ENCODE measurements at places on chromosomes 2 and 18.

GRCh38 chr18:62445386-62445917, 77.4 kb upstream of the ZCCHC2 start:
- DNase-seq = no peak

GRCh38 chr2:51628917-51629316, 597.0 kb upstream of the NRXN1 start:
- no peak for DNase-seq

DNA sequence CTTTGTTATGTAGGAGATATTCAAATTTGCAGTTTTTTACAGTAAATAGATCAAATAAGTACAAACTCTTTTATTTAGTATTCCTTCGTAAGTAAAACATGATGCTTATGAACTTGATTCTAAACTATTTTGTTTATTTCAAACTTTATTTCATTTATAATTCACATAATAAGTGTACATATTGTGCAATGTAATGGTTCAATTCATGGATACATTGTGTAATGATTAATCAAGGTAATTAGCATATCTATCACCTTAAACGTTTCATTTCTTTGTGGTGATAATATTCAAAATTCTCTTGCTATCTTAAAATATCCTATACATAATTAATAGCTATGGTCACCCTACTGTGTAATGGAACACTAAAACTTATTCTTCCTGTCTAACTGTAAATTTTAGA, 525.9 kb upstream of the ZNF804A start:
- DNase-seq = no peak

GRCh38 chr2:125408874-125409538, 1247.0 kb upstream of the GYPC start:
- DNase-seq = no peak

DNA sequence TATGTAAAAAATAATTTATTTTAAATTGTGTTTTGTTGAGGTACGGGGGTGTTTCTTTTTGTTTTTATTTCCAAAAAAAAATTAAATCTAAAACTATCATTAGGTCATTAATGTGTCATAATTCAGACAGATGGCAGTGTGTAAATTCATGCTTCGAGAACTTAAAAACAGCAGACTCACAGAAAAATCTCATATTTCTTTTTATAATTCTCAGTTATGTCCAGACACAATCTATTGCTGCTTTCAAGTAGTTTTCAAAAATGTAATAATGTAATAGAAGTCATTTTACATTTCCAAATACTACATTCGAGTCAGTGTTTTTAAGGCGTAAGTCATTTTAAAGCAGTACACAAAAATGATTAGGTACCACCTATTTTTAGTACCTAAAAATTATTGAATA, 14.3 kb downstream of the IKZF2 start:
- no peak for DNase-seq

- no peak for DNase-seq
Measured at GRCh38 chr2:24435391-24436316, 55.4 kb upstream of the NCOA1 start.

GRCh38 chr2:239034561-239035341, 186.9 kb downstream of the TWIST2 start:
- no peak for DNase-seq

- no peak for DNase-seq
Measured at GRCh38 chr2:6921321-6921922, 4.2 kb downstream of the RNF144A start.

All from NCI-H1930 (cell line).